SHP77 treated with DMSO at 0.1 percent for 48 hours (cell line): ENCODE measurements at places on chromosomes 6 and 20.
A peak's percentile ranks its signal among the peaks of the same experiment; 100 is the strongest.

DNA sequence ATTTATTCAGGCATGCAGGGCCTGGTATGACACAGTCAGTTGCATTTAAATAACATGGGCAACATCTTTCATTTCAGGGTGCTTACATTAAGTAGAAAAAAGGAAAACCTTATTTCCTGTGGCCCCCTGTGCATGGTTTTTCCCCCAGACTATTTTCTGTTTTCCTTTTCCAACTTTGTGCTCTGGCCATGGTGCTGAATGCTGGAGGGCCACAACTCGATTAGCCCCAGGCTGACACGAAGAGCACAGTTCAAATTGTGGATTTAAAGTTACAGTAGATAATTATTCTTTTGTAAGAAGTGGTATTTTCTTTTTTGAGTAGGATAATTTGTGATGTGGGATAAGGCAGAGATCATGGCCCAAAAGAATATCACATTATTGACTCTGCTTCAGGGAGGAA, 332.0 kb downstream of the HAO1 start:
- DNase-seq, result no peak

DNA sequence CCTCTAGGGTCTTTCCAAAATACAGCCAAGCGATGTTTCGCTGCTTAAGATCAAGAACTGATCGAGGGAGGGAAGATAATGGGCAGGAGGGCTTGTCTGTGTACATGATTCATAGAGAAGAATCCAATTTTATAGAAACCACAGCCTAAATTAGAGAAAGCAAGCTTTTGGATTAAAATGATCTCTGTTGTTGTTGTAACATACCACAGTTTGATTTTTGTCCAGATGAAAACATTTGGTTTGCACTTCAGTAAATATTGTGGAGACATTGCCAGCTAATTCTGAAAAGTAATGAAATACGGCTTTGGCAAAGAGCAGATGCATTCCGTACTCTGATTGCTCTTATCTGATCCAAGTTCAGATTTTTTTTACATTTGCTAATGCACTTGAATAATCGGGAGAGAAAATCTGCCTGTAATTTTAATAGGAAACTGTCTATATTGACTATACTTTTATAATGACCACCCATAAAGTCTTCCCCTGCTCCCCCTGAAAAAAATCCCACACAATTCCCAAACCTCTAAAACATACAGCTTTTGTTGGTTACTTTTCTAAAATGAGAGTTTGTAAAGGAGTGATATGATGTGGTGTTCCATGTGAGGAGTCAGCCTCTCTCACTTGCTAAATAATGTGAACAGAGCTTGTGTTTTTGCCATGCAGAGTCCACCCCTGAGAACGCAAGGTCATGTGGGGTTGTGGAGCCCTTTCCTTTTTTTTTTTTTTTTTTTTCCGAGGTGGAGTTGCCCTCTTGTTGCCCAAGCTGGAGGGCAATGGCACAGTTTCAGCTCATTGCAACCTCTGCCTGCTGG, 199.9 kb downstream of the DTNBP1 start:
- no peak for DNase-seq

GRCh38 chr6:98828211-98828788, 6.1 kb upstream of the POU3F2 start:
- DNase-seq, result peak; percentile 37

GRCh38 chr6:1592852-1593251, 16.9 kb upstream of the FOXC1 start:
- DNase-seq, result no peak

DNA sequence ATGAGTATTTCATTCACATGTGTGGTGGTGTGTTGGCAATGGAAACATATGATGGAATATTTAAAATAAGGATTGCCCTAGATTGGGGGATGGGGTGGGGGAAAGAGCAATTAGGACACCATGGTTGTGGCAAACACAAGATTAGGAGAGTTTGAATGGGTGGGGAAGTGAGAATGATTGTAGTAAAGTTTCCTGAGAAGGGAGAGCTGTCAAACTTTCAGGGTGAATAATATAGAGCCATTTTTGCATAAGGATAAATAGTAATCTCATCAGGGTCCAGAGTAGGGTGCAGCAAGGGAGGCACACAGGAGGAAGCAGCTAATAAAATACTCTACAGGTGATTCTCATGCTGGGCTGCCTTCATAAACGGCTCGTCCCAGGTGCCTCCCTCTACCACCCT, 294.9 kb upstream of the MARCKS start:
- DNase-seq, result no peak

- no peak for DNase-seq
Measured at GRCh38 chr6:155107432-155108069, 112.4 kb downstream of the TIAM2 start.

DNA sequence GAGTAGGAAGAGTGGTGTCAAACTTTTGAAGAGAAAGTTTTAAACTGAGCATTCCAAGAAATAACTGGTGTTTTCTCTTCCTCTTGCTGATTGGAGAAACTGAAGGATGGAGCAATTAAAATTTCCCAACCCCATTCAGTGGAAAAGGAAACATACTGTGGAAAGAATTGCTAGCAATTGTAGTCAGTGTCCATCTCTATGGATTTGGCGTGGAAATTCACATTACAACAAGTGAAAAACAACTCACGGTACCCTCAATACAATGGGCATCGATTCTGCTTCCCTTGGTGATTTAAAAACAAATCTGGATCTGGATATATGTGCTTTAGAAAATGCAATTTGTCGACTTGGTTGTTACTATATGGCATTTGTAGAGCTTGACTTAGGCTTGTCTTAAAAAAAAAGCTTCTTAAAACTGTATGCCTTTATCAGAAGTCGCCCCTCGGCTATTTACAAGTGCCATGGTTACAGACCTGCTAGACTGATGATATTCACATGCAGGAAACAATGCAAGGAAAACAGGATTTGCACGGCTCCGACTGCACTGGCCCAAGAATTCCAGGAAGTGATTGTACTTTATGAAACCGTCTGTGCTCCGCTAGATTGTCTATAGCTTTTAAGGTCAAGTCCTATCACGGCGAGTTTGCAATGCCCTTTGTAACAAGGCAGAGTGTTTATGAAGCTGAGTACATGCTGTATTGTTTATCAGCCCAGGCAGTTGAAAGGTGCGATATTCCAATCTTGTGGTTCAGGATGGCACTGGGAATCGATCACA, 131.7 kb upstream of the PHACTR1 start:
- no peak for DNase-seq

- no peak for DNase-seq
Measured at GRCh38 chr6:137893726-137894125, 26.7 kb downstream of the TNFAIP3 start.

GRCh38 chr20:45212836-45213235, 6.0 kb downstream of the SEMG1 start:
- DNase-seq, result no peak

DNA sequence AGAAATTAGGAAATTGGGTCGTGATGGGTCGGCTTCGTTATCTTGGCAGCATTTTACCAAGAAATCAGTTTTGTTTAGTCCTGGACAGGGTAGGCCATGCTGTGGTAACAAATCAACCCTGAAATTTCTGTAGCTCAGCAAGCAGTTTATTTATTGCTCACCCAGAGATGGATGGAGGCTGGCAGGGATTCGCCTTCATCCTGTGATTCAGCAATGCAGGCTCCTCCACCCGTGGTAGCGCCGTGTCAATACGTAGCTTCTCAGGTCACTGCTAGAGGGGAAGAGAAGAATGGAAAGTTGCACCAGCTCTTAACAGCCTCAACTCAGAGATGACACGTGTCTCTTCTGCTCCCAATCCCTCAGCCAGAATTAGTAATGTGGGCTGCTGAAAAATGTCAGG, 157.0 kb upstream of the SGK1 start:
- no peak for DNase-seq

GRCh38 chr20:641516-641875, 11.5 kb downstream of the SRXN1 start:
- no peak for DNase-seq

DNA sequence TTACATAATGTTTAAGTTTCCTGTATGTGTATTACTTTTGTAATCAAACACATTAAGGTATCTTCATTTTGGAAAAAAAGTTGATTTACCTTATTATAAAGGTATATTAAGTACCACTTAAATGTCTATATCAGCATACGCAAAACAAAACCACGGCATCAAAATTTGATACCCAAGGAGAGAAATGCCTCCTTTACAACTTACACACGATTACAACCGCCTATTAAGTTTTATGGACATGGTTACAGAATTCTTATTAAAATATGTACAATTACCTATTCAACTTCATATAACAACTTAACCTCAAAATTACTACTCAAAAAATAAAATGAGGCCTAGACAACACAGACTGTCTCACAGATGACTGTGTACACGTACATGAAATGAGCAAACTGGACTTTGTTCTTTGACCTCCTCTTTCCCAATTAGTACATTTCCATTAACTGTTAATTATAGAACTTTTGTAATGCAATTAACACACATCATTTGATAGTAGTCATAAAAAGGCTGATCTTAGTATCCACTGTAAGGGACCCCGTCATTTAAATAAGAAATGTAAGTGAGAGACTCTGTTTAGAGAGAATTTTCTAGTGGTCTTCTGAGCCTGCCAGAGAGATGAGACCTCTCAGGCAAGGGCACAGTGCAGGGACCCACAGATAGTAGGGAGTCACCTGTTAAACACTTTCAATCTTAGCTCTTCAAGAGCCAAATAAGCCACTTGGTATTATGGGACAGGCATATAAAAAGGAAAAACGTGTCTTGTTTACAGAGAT, 2.5 kb downstream of the DIDO1 start:
- DNase-seq, result no peak

GRCh38 chr6:3290149-3290930, 31.6 kb downstream of the PSMG4 start:
- DNase-seq, result no peak

DNA sequence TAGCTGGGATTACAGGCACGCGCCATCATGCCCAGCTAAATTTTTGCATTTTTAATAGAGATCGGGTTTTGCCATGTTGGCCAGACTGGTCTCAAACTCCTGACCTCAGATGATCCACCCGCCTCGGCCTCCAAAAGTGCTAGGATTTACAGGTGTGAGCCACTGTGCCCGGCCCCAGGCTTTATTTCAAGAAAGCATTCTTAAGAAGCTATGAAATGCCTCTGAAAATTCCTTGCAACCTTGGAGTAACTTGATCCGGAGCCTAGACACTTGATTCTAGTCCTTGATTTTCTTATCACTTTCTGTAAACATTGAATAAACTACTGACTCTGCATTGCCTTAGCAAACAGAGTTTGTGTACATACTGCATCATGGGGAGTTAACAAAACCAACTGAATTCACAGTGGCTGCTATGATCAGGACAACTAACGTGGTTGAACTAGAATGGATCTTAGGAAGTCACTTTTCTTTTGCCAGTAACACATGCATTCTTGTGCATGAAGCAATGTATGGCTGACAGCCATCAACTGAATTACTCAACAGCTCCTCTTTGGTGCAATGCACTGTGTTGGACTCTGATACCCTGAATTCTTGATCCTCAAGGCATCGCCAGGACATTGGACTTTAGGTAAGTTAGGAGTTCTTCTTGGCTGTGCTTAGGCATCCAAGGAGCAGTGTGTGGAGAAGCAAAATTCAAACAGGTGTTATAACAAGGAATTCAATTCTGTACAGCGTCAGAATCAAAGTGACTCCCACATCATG, 102.8 kb upstream of the TMEM170B start:
- DNase-seq, result no peak

GRCh38 chr20:50037123-50037522, 54.3 kb downstream of the SNAI1 start:
- no peak for DNase-seq

- DNase-seq, result no peak
Measured at GRCh38 chr20:52425701-52426100, 234.1 kb upstream of the ZFP64 start.

GRCh38 chr6:156840136-156840535, 63.0 kb downstream of the ARID1B start:
- no peak for DNase-seq

GRCh38 chr6:159132664-159133063, 36.5 kb upstream of the FNDC1 start:
- DNase-seq, result no peak
